ENCODE measurements at places on chromosomes 16 and 17. TPM values are rescaled to one million over a fixed set of nuclear protein-coding genes. Genes with fewer than 3 reads are reported as not detected.

KRTAP2-3 gene
- total RNA-seq: 0.72 TPM

MAPT gene
- total RNA-seq: 0.29 TPM

LHX1 gene
- total RNA-seq: not detected

NHERF1 gene
- total RNA-seq: 37.5 TPM

KIF18B gene
- total RNA-seq: 1.3 TPM

HASPIN gene
- total RNA-seq: 19.6 TPM
